ENCODE measurements at places on chromosomes 6 and 20.

DNA sequence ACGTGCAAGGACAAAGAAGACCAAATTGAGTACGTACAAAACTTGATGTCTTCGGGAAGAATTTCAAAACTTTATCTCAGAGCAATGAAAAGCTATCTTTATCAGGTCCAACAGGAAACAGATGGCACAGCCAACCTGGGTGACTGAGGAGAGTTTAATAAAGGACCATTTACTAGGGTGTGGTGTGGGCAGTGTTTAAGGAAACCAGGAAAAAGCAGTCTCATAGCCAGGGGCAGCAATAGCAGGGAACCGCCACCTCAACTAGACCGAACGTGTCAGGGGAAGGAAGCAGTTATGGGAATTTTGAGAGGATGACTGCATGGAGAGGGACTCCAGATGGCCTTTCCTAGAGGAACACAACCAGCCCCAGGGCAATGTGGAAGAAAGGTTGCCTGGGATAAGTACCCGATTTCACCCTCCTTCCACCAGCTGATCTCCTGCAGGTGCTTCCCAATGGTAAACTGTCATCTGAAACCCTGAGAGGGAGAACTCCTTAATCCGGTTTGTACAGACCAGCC, 15.2 kb upstream of the TAAR5 start:
- DNase-seq: no peak

DNA sequence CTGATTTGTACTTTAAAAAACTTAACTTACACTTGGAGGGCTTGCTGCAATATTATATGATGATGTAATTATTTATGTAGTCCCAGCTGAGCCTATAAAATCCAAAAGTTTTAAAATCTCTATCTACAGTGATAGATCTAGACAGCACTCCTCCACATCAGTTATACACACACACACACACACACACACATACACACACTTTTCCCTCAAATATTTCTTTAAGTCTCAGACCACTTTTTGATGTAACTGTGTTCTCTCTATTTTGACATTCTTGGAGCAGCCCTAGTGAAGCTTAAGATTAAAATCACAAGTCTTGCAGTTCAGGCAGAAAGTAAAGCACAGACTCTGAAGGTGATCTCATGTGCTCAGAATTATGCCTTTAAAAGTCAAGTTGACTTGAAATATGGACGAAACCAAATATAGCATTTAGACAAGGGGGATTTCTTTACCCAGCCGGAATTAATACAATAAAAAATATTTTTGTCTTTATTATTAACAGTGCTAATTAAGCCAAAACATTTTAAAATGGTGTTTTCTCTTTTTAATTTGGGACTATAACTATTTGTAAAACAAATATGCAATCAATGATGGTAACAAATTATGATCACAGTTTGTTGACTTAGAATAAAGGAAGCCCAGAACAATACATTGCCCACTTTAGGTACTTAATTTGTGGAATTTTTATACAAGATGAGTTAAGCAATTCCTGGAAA, 63.5 kb upstream of the TMEM30A start:
- no peak for DNase-seq

DNA sequence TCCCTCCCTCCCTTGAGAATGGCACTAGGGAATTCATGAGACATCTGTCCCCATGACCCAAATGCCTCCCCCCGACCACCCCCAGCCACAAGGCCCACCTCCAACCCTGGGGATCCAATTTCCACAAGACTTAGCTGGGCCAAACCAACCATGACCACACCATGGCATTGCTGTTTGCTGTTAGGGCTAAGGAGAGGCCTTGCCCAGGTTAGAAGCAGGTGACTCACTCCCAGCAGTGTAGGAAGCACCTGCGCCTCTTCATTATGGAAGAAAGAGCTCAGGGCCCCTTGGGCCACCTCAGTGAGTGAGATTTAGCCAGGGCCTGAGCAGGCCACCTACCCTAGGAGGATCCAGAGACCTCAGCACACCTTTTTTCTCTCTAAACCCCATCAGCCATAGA, 337.9 kb downstream of the TAF4 start:
- no peak for DNase-seq

- no peak for DNase-seq
These were observed 105.0 kb downstream of the KLHL32 start for GRCh38 chr6:97029552-97029951.

- DNase-seq: peak; percentile 69
These were observed 157.9 kb downstream of the LY86 start for GRCh38 chr6:6746333-6746969.

DNA sequence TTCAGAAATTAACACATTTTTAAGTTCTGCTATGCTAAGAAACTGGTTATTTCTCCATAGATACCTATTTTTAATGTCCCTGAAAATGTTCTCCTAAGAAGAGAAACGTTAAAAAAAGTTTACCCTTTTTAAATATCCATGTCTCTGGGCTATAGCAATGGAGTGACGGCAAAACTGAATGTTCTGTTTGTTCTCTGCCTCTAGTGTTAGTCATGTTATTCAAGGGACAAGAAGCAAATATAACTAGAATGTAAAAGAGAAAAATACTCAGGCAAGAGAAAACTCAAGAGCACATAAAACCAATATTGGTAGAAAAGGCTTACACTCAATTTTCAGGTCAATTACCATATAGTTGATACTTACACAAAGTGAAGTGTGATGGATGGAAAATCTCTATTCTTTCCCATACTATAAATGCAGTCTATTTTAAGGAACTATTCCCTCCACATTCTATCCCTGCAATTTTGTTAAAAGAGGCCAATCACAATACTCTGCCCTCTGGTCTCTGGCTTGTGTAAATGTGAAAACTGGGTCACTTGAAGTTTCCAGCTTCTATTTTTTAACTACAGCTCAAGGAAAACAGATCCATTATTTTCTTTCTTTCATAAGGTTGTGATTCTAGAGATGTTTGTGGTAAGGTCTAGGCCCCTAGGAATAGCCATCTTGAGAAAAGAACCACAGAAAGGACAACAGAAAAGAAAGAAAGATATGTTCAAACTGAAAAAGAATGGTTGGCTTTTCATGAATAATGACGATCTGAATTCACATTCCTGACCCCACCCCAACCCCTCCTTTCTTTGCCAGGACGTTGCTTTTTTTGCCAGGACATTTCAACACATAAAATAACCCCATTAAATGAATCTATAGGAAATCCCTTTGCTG, 200.3 kb upstream of the FAM83B start:
- DNase-seq: no peak

- DNase-seq: no peak
These were observed 414 bp downstream of the SIM1 start for GRCh38 chr6:100464162-100464851.

GRCh38 chr20:37257988-37258387, 3.6 kb downstream of the GHRH start:
- no peak for DNase-seq

DNA sequence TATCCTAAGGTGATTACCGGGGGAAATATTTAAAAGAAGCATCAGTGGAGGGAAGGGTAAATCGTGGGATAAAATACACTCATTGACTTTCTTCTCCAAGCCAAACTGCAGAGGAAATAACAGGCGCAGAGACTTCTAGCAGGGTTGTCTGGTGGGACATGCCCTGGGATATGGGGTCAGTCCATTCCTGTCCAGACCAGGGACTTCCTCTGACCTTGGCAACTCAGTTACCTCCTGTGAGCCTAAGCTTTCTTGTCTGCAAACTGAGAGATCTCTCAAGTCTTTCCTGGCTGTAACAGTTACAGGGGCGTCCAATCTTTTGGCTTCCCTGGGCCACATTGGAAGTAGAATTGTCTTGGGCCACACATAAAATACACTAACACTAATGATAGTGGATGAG, 21.7 kb upstream of the PHACTR2 start:
- no peak for DNase-seq

GRCh38 chr6:1485678-1486077, 96.3 kb downstream of the FOXF2 start:
- DNase-seq: peak; percentile 28

DNA sequence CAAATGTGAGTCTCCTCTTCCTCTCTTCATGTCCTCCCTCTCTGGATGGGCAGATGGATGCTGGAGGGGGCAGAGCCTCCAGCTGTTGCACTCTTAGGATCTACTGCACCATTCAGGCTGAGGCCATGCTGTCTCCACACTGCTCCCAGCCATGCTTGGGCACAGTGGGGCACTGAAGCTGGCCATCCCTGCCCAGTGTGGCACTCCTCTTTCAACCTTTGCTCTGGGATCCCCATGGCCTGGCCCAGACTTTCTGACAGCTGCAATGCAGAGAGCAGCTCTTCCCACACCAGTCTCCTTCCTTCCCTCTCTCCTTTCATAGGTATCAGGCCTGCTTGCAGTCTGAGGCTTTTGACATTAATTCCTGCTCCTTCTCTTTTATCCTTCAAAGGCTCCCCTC, 9.3 kb downstream of the KCNK17 start:
- DNase-seq: no peak

- no peak for DNase-seq
These were observed 767.8 kb downstream of the TFAP2A start for GRCh38 chr6:9647071-9647445.

Data from hepatic stellate cell (primary cell).